ENCODE measurements at places on chromosomes 3 and 15. TPM values are rescaled to one million over a fixed set of nuclear protein-coding genes. Genes with fewer than 3 reads are reported as not detected.

GRCh38 chr3:27089068-27089467, 280.1 kb downstream of the NEK10 start:
- no peak for DNase-seq

GRCh38 chr3:2516762-2517441, 418.2 kb downstream of the CNTN4 start:
- DNase-seq: no peak

Gene SENP7
- 49.9 TPM for total RNA-seq

DNA sequence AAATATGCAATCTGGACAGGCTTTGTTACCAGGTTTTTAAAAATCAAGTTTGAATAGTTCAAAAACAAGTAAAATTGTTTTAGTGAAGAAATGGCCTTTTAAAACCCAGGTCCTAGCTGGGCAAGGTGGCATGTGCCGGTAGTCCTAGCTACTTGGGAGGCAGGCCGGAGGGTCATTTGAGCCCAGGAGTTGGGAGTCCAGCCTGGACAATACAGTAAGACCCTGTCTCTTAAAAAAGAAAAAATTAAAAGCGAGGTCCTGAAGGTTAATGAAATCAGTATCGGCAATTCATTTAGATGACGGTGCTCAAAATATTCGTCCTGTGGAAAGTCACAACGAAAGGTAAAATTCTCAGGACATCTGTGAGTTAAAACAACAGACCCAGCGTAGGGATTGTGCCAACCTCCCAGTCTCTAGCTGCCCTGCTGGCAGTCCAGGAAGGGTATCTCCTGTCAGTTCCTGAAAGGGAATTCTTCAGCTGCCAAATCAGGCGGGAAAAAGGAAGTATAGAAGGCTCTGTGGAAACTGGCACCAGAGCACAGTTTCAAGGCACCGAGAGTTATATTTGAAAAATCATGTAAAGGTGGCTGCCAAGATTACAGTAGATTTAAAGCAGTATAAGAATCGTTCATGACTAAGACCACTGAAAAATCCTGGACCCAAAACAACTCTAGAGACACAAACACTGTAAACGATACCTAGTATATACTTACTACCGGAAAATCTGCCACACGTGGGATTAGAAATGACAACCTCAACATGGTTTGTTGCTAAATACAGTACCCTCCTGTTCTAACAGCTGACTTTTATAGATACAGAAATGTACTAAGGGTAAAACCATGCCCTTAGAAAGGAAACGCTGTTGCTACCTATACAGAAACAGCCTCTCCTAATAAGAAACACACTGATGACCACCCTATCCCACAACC, 1.2 kb upstream of the ABHD17C start:
- DNase-seq: no peak

- no peak for DNase-seq
Observed at GRCh38 chr3:119924111-119925094, 142.5 kb downstream of the NR1I2 start.

DNA sequence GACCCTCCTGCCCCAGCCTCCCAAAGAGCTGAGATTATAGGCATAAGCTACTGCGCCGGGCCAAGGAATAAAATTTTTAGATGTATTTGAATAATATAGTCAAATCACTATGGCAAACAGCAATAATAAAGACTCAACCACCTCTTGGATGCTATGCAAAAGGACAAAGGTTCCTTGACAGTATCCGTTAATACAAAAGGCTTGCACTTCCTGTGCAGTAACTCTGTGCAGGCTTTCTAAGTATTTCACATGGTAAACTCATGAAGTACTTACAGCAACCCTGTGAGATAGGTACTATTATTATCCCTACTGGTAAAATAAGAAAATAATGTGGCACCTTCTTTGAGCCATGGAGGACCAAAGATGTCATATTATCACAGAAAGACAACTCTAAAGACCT, 86.8 kb downstream of the SHQ1 start:
- no peak for DNase-seq

- no peak for DNase-seq
Observed at GRCh38 chr3:23776352-23776891, 29.3 kb upstream of the UBE2E1 start.

Gene EPHA6
- not detected for total RNA-seq

Gene GNAT1
- not detected for total RNA-seq

Gene PLIN1
- total RNA-seq: not detected

Gene CCR1
- 0.17 TPM for total RNA-seq

Gene PIERCE2
- total RNA-seq: not detected

DNA sequence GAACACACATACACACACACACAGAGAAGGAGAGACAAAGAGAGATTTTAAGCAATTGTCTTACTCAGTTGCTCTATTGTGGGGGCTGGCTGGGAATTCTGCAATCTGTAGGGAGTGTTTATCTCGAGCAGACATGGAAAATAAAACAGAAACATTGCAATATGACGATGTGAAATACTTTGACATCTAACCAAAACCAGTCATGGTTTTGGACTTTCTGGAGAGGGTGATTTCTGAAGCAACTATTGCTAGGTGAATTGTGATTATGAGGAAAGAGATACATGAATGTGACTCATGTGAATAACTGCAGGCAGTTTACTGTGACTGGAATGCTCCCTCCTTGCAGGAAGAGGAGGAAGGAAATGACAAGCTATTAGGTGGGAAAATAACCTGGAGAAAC, 12.3 kb upstream of the PHLDB2 start:
- DNase-seq: no peak

DNA sequence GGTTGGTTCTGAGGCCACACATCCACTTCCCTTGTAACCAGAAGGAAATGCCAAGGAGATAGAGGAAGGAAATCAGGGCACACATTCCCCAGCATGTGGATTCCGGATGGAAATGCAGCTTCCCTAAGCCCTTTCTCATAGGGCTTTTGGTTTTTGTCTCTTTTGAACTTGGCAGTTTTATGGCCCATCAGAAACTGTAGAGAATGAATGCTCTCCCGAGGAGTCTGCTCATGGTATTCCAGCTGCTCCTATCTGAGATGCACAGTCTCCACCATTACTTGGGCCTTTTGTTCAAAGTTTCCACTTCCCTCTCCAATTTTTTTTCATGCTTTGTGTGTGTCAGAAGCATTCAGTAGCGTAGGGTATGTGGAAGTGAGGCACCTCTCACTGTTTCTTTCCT, 21.2 kb downstream of the XYLB start:
- no peak for DNase-seq

GRCh38 chr3:155846119-155846518, 8.1 kb downstream of the SLC33A1 start:
- DNase-seq: no peak

GRCh38 chr3:195249057-195249770, 21.7 kb downstream of the XXYLT1 start:
- no peak for DNase-seq

GRCh38 chr3:98814817-98815420, 51.8 kb downstream of the ST3GAL6 start:
- no peak for DNase-seq

Gene CHCHD6
- 6.6 TPM for total RNA-seq

GRCh38 chr3:189593581-189593980, 37.6 kb upstream of the TP63 start:
- DNase-seq: no peak

Gene SLC9C1
- not detected for total RNA-seq

DNA sequence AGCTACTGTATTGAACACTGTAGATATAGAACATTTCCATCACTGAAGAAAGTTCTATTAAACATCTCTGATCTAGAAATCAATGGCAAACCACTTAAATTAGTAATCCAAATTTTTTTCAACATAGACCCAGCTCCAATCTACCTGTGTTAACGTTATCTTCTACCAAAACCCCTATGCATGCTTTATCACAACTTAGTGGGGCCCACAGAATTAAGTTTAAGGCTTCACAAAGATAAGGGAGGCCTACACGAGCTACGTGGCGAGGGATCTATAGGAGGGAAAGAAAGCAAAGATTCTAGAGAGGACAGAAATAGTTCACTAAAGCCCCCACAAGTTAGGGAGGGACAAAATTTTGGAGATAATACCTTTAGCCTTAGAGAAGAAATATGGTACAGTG, 116.1 kb downstream of the TFDP2 start:
- DNase-seq: no peak

Gene WNT5A
- not detected for total RNA-seq

Gene SLC38A3
- not detected for total RNA-seq

Gene SLC28A1
- total RNA-seq: not detected

All from CD4-positive, CD25-positive, alpha-beta regulatory T cell (primary cell).